ENCODE measurements at places on chromosomes 5 and 9.

- DNase-seq = no peak
Measured at GRCh38 chr9:122131401-122132001, 28.1 kb downstream of the NDUFA8 start.

- DNase-seq = no peak
Measured at GRCh38 chr9:128003966-128004604, 23.3 kb upstream of the EEIG1 start.

- no peak for DNase-seq
Measured at GRCh38 chr9:4297151-4297785, 2.6 kb downstream of the GLIS3 start.

GRCh38 chr5:178376921-178377582 is 144.4 kb upstream of the PHYKPL start:
- DNase-seq = no peak

DNA sequence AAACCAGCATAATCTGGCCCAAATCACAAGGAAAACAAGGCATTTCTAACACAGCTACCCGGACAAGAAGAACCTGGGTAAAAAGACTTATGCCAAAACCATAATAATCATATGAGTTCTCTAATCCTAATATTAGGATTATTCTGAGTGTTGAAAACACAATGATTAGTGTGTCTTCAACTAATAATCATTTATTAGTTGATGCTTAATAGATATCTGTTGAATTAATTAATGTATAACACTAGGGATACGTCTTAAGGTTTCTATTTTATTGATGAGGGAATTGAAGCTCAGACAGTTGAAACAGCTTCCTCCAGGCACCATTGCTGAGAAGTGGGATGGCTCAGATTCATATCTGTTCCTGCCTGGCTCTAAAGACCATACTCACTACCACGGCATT is 112.2 kb downstream of the DOCK2 start:
- no peak for DNase-seq

Data from stimulated activated CD4-positive, alpha-beta T cell treated with anti-CD3 and anti-CD28 coated beads, TNF-alpha, amount 100 ng/mL, for 1 hour (primary cell).